ENCODE measurements at places on chromosomes 7 and 10.

GRCh38 chr7:134364619-134365037, 47.9 kb upstream of the SLC35B4 start:
- DNase-seq = no peak

GRCh38 chr10:71263376-71263775, 51.0 kb downstream of the UNC5B start:
- no peak for DNase-seq

DNA sequence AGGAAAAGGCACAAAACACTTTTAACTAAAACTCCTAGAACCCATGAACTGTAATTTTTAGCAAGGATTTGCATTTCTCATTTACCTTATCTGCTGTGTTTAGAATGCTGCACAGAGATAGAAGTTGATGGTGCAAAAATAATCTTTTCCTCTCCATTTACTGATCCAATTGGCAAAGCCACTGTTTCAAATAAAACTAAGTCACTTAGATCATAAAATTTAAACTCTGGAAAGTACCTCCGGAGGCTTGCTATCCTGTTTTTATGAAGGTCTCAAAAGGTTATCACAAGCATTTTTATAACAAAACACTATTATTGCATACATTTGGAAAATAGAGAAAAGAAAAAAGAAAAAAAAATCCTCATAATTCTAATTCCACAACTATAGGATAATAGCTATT, 7.6 kb downstream of the CPA2 start:
- DNase-seq = no peak

GRCh38 chr10:59684006-59684405, 25.6 kb downstream of the SLC16A9 start:
- no peak for DNase-seq

DNA sequence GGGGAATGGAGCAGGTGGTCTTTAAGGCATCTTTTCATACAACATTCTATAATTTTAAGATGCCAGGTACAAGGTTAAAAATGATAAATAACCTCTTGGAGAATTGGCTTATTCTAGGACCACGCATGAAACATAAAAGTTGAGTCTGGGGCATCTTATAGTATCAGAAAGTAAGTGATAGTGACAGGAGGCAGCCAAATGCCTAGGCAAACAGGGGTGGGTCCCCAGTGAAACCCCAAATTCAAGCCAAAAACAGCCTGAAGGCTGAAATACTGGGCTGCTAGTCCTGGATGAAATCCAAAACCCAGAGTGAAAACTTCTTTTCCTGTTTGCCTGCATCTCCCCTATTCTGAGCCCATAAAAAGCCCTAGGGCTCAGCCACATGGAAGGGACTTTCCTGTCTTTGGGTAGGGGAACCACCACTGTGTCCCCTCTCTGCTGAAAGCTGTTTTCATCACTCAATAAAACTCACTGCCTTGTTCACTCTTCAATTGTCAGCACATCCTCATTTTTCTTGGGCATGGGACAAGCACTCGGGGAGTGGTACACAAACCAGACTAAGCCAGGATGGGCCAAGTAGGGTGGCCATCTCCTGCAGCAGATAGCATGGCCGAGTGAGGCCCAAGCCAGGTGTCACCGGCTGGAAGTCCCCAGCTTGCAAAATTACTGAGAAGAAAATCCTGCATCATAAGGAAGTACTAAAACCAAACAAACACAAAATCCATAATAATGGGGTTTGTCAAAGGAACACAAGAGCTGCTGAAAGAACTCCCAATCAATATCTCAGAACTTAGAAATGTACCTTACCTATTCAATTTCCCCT, 241.6 kb upstream of the GALNT17 start:
- DNase-seq = no peak

DNA sequence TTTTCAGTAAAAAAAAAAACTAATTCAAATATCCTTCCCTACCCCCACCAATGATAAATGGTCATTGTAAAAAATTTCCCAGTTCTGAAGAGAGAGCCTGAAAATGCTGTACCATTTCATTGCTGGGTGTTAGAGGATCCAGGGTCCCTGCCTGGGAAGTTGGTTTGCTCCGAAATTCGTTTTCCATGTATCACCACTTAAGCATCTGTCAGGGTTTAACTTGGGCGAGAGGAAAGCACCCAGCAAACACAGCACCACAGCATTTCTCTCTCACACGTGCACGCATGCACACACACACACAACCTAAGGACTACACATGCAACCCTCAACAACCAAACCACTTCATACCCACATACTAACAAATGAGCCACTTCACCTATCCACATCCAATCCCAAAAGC, 42.1 kb upstream of the EMX2 start:
- no peak for DNase-seq

DNA sequence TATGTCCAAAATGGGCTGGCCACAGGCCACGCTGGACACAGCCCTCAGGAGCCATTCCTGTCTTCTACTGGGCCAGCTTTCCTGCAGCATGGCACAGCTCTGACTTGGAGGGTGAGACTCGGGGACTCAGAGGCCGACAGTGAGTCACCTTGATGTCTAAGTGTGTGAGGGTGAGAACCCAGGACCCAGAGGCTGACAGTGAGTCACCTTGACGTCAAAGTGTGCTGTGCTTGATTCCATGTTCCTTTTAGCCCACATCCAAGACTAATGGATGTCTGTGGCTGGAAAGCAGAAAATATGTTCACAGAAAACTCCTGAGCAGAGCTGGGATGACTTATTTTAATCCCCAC, 6.0 kb upstream of the FAM170B start:
- DNase-seq = no peak

GRCh38 chr10:80191589-80192270, 13.6 kb downstream of the ANXA11 start:
- no peak for DNase-seq

DNA sequence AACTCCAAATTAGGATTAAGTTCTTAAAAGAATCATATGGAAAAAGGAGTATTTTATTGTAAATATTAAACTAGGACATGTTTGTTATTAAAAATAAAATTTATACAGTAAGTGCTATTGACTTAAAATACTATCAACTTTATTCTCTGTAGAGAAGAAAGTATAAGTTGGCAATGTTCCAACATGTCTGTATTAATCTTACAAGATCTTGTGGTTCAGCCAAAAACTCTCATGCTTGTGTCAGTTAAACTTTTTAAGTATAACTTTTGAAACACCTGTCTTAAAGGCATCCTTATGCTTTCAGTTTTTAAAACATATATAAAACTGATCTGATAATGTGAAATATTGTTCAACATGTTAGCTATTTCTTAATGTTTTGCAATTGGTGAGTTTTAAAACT, 160.7 kb downstream of the ZEB1 start:
- DNase-seq = no peak

DNA sequence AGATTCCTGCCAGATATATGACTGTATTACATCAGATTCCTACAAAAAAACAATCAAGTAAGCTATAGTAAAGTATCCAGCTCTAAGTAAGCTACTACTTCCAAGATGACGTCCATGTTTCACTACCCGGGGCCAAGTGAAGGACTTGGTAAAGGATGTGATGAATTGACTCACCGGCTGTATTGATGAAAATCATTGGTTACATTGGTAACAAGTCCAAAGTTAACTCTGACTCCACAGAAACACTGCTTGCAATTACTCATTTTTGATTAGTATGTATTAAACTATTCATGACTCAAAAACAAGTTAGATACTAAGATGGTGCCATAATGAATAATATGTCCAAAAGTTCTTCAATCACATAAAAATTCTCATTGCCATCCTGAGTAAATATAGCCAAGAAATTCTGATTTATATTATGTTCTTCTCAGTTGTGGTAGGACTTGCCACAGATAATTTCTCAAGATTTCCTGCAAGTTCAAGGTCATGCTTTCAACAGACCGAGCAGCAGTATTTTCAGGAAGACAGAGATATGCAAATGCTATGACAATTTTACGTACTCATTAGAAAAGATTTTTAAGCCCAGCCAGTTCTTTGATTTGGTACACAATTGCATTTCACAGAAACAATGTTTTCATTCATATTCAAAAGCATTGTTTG, 12.6 kb upstream of the DNAJC1 start:
- DNase-seq = no peak

- no peak for DNase-seq
Observed at GRCh38 chr10:78547905-78548304, 514.2 kb downstream of the RPS24 start.

GRCh38 chr7:100563809-100564400, 9.8 kb downstream of the SAP25 start:
- DNase-seq = peak; percentile 24

- DNase-seq = peak; percentile 18
Observed at GRCh38 chr7:8111282-8111960, 142.8 kb downstream of the GLCCI1 start.

DNA sequence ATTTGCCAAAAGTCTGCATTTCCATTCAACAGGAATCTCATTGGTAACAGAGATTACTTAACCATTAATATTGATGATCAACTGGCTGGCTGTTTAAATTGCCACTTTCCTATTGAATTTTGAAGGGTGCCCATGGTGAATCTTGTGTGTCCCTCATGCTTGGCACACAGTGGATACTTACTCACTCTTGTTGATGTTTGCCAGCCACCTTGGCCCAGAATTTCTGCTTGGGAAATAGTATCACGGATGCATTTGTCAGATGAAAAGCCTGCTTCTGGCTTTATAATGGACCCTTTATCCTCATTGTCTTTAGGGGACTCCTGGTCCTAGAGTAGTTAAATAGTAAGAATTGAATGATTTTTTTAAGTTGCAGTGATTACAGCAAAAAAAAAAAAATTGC, 52.0 kb downstream of the MMRN2 start:
- DNase-seq = no peak

- no peak for DNase-seq
Observed at GRCh38 chr7:70063371-70063770, 465.1 kb downstream of the AUTS2 start.

DNA sequence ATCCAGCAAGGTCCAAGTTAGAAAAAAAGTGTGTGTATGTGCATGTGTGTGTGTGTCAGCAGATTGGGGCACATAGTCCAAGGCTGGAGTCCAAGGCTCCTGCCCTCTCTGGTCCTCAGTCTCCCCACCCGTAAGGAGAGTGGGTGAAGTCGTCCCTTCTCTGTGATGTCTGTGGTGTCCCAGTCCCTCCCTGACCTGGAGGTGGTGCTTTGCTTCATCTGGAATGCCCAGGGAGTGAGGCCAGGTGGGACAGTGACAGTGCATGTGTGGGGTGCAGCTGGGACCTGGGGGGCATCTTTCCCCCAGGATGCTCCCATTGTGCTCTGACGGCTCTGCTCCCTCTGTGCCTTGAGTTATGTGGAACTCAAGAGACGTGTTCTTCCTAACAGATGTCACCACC, 18.0 kb downstream of the AQP1 start:
- no peak for DNase-seq

- DNase-seq = no peak
Observed at GRCh38 chr10:49552277-49552676, 13.4 kb upstream of the ERCC6 start.

GRCh38 chr10:124306520-124306919, 112.2 kb downstream of the OAT start:
- no peak for DNase-seq

- no peak for DNase-seq
Observed at GRCh38 chr7:82131215-82131614, 312.4 kb downstream of the CACNA2D1 start.

- peak; percentile 21 for DNase-seq
Observed at GRCh38 chr7:141698247-141699015, 3.5 kb downstream of the DENND11 start.

- no peak for DNase-seq
Observed at GRCh38 chr10:112622786-112623185, 175.8 kb downstream of the VTI1A start.

- DNase-seq = no peak
Observed at GRCh38 chr7:144516729-144517525, 113.4 kb upstream of the NOBOX start.

- no peak for DNase-seq
Observed at GRCh38 chr7:1914321-1914720, 244.2 kb downstream of the ELFN1 start.

GRCh38 chr10:69744971-69745370, 56.7 kb upstream of the COL13A1 start:
- no peak for DNase-seq

DNA sequence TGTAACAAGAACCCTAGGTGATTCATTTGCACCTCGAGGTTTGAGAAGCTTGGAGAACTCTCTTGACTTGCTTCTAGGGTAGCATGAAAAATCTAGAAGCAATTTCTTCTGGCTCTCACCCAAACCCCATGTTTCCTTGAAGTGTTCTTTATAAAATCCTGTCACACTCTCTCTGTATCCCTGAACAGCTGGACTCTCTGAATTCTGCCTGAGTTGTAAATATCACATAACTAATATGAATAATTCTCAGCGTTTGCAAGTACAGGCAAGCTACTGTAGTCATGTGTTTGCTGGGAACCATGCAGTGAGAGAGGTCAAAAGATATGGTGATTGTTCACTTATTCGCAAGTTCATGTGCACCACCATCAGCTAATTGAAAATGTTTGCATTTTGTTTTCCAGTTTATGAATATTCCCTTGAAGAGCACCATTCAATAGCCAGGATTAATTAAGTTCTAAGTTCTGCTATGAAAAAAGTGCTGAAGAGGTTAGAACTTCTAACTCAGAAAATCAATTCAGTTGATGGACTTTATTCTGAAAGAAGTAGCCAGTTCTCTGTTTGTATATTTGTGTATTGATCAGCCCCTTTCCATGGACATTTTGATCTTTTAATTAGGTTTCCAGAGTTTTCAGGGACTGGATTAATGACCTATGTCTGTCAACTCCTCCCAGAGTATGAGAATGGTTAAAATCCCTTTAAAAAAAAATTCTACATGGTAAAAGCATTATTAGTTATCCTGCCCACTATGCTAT, 243.0 kb downstream of the PLXDC2 start:
- no peak for DNase-seq

GRCh38 chr10:17028798-17029197, 100.8 kb downstream of the CUBN start:
- DNase-seq = no peak

- DNase-seq = peak; percentile 25
Observed at GRCh38 chr7:2191016-2191415, 41.7 kb downstream of the MAD1L1 start.

GRCh38 chr10:10364902-10365301, 652.8 kb upstream of the CELF2 start:
- DNase-seq = no peak
